ENCODE measurements at places on chromosomes 4 and X.
A peak's percentile ranks its signal among the peaks of the same experiment; 100 is the strongest.

GRCh38 chr4:53221832-53222480 lies 143.9 kb downstream of the SCFD2 start:
- DNase-seq, result no peak

DNA sequence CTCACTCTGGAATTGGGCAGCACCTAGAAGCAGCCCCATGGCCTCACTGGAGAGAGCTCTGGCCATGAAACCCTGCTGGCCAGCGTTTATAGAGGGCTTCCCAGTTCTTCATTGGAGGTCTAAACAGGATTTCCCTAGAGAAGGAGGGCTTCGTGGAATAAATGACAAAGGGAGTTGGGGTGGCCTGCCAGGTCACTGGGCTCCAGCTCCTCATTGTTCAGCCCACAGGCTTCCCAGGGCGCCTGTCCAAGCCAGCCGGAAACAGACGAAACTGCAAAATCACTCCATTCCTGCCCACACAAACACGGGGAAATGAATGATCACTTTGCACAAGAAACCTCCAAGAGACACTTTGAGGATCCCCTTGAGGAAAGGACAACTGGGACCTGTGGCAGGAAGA lies 189.7 kb downstream of the TSPAN5 start:
- no peak for DNase-seq

DNA sequence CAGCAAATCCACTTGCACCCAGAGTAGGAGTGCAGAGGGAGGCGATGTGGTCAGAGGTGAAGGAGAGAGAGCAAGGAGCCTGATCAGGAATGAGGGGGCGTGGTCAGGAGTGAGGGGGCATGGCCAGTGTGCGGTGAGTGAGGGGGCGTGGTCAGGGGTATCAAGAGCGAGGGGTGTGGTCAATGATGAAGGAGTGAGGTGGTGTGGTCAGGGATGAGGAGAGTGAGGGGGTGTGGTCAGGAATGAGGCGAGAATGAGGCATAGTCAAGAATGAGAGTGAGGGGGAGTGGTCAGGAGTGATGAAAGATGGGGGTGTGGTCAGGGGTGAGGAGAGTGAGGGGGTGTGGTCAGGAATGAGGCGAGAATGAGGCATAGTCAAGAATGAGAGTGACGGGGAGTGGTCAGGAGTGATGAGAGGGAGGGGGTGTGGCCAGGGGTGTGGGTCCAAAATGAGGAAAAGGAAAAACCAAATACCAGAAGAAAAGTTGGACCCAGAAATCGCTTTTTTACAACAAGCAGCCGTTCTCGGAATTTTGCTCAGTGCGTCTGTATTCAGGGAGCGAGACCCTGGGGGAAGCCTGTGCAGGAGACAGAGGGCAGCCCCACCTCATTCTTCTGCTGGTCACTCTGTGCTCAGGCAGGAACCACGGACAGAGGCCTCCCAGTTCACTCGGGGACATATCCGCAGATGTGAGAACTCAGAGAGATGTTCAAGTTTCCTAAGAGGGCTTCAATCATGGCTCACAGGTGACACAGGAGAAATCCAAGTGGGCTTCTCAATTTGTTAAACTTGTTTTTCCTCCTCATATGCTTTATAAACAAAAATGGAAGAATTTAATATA lies 47.5 kb downstream of the MAGEA1 start:
- DNase-seq, result peak; percentile 9

DNA sequence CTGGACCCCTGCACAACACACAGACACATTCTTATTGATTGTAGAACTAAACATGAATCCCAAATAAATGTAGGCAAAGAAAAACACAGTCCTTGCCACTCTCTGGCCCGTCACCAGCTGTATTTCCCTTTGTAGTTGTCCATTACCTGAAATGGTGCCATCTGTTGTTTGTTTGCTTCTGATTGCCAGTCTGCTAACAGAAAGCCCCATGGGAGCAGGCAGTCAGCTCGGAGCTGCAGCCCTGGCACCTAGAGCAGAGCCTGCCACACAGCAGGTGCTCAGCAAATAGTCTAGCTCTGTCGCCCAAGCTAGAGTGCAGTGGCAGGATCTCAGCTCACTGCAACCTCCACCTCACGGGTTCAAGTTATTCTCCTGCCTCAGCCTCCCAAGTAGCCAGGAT lies 28.9 kb downstream of the CPLX1 start:
- peak; percentile 4 for DNase-seq

DNA sequence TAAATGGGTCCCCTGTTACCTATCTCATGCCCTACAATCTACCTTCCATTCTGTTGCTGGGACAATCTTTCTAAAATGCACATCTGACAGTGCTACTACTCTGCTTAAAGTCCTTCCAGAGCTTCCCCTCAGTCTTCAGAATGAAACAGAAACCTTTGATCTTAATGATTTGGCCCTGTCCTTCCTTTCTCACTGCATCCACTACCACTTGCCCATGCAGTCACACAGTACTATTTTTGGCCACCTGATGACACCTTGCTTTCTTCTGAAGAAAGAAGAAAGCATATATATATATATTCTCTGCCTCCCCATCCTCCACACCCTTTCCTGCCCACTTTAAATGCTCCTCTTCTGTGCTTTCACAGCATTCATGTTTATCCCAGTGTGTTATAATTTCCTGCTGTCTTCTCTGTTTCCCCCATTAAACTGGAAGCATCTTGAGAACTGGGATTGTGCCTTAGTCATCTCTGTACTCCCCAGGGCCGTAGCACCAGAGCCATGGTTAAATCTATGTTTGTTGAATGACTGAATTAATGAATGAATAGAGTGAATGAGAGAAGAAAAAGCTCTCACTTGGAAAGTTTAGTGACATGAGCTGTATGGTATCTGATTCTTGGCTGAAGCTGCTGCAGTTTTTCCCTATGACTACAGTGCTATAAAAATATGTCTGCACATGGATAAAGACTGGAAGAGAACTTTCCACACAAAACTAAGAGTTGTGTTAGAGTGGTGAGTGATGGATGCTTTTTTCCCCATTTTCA lies 56.2 kb downstream of the RTL9 start:
- DNase-seq, result no peak

GRCh38 chrX:72107320-72107719 lies 24.4 kb downstream of the RTL5 start:
- DNase-seq, result no peak

- no peak for DNase-seq
These were observed 6.6 kb downstream of the SAT1 start for GRCh38 chrX:23789386-23790154.

GRCh38 chrX:15564981-15565579 lies 35.7 kb downstream of the ACE2 start:
- DNase-seq, result no peak

- no peak for DNase-seq
These were observed 101.5 kb downstream of the PRDM5 start for GRCh38 chr4:120821029-120821428.
